ENCODE measurements at places on chromosomes 3 and 15. TPM values are rescaled to one million over a fixed set of nuclear protein-coding genes. Genes with fewer than 3 reads are reported as not detected.

HCN4 gene
- not detected for total RNA-seq

LRRIQ4 gene
- total RNA-seq = not detected

LRRC57 gene
- 11.2 TPM for total RNA-seq

HCLS1 gene
- total RNA-seq = 3.7 TPM

IGF2BP2 gene
- total RNA-seq = 147 TPM

FAM174B gene
- total RNA-seq = 0.29 TPM

SCG5 gene
- total RNA-seq = 10.7 TPM

GNAI2 gene
- 418 TPM for total RNA-seq

KNG1 gene
- total RNA-seq = not detected

FES gene
- 42.9 TPM for total RNA-seq

CD96 gene
- not detected for total RNA-seq
